ENCODE measurements at places on chromosomes 5 and 9.

DNA sequence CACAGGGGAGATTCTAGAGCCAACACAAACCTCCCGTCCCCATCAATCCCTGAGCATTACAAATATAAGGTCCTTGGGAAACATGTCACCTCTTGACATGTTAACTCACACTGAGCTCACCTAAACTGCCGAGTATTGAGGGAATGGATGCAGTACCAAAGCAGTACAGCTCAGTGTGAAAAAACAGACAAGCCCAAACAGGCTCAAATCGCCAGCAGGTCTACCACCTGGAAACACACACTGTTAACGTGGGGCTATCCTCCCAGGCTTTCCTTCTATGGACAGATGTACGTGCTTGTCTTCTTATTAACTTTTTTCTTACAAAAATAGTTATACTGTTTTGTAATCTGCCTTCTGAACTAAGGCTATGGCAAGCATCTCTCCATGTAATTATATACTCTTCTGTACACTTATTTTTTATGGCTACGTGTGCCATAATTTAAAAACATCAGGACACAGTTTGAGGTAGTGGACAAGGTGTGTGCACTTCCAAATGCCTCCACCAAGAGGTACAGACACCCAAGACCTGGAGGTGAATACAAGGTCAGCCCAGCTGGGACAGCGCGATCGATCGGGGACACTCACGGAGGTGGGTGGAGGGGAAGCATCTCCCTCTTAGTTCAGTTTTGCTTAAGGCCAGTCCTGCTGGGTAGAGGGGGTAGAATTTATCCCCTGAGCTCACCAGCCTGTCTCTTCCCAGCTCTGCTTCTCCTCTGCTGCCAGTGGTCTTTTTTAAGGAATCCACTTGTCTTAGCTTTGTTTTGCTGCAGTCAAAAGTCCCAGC lies 76.5 kb downstream of the DAP start:
- peak; percentile 88 for DNase-seq

DNA sequence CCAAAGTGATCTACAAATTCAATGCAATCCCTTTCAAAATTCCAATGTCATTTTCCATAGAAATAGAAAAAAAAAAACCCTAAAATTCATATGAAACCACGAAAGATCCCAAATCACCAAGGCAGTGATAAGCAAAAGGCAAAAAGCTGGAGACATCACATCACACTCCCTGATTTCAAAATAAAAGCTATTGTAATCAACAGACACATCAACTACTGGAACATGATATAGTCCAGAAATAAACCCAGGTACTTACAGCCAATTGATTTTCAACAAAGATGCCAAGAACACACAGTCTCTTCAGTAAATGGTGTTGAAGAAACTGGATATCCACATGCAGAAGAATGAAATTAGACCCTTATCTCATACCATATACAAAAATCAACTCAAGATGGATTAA lies 224.0 kb downstream of the WDR70 start:
- DNase-seq, result no peak

GRCh38 chr9:31604531-31604930 lies 779.9 kb upstream of the ACO1 start:
- no peak for DNase-seq

- DNase-seq, result no peak
Observed at GRCh38 chr5:138706655-138707480, 46.4 kb upstream of the CTNNA1 start.

GRCh38 chr9:127252410-127253318 lies 11.9 kb upstream of the GARNL3 start:
- DNase-seq, result peak; percentile 5

DNA sequence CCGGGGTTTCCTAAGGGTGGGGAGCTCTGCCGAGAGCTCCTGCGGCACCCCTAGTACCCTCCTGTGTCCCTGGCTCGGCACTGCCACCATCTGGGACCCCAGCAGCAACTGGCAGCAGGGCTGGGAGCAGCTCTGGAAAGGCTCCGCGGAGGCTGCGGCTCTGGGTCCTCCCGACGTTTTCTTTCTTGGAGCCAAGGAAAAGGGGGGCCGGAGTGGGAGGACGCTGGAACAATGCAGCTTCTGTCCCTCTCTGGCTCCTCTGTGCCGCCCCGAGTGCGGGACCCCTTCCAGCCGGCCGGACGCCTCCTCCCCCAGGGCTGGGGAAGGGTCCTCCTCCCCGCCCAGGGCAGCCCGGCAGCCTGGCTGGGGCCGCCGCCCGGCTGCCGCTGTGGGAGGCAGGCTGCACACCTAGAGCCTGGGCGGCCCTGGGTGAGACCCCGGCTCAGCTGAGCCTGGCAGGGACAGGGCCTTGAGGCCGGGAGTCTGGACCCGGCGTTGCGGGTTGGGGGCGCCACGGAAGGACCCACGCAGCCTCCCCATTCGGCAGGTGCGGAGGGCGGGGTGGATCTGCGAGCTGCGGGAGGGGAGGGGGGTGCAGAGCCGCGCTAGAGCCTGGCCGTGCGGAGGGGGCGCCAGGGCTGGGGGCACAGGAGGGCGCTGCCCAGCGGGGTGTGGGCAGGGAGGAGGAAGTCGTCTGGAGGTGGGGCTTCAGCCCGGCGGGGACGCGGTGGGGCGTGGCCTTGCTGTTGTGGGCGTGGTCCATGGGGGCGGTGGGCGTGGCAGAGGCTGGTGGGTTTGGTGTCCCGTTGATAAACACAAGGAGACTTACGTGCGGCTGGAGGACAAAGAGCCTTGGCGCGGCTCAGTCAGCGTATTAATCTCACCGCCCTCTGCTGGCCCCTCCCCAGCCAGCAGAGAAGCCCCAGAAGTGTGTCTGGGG lies 15.1 kb downstream of the GPSM1 start:
- no peak for DNase-seq

DNA sequence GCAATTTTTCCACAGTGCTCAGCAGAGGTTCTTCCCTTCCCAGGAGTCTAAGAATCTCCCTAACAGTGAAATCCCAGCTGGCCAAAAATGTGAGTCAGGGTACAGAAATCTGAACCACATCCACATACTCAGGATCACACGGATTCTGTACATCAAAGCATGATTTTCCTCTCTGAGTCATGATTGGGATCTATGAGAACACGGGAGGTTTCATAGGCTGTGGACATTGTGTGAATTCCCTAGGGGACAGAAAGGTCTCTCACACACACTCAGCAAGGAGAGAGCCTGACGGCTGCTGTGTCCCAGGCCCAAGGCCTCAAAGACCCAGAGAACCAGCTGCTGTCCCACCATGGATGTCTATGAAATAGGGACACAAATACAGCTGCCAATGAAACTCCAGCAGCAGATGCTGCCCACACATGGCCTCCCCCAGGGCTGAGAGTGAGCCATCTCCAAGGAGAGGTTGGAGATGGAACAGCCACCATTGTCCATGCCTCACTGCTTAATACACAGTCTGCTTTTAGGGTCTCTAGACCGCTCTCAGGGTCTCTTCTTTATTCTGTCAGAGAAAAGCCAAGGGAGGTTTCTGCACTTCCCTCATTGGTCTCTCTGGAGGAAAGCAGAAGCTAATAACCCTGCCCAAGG lies 102.7 kb downstream of the ADAMTS12 start:
- DNase-seq, result peak; percentile 97

- no peak for DNase-seq
Observed at GRCh38 chr5:113264046-113264445, 170.7 kb downstream of the TSSK1B start.

- no peak for DNase-seq
Observed at GRCh38 chr5:39742916-39743315, 318.1 kb upstream of the DAB2 start.

GRCh38 chr9:132006677-132007370 lies 72.8 kb downstream of the MED27 start:
- peak; percentile 78 for DNase-seq

GRCh38 chr5:180641566-180641900 lies 7.9 kb downstream of the FLT4 start:
- DNase-seq, result no peak

- peak; percentile 71 for DNase-seq
Observed at GRCh38 chr5:131302506-131302905, 38.7 kb downstream of the CDC42SE2 start.

GRCh38 chr5:150528924-150529546 lies 21.1 kb downstream of the NDST1 start:
- no peak for DNase-seq

- no peak for DNase-seq
Observed at GRCh38 chr9:103533318-103533717, 538.2 kb downstream of the CYLC2 start.

- DNase-seq, result no peak
Observed at GRCh38 chr9:108631496-108632285, 224.1 kb downstream of the ACTL7B start.

DNA sequence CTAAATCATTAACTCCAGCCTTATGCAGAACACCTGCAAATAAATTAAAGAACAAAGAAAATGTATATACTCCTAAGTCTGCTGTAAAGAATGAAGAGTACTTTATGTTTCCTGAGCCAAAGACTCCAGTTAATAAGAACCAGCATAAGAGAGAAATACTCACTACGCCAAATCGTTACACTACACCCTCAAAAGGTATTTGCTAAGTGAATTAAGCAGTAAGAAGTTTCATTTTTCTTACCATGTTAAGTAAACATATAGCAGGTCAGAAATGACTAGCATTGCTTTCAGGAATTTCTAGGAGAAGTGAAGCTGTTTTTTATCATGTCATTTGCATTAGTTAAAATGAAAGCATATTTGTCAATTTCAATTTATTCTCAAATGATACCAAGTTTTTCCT lies 92.7 kb downstream of the MELK start:
- no peak for DNase-seq

- DNase-seq, result no peak
Observed at GRCh38 chr5:160685695-160686094, 166.3 kb downstream of the ATP10B start.

Data from foreskin keratinocyte (primary cell).